ENCODE measurements at places on chromosomes 16 and 17. TPM values are rescaled to one million over a fixed set of nuclear protein-coding genes. Genes with fewer than 3 reads are reported as not detected.

The KRTAP1-5 gene
- total RNA-seq = not detected

The CRHR1 gene
- total RNA-seq = not detected

DNA sequence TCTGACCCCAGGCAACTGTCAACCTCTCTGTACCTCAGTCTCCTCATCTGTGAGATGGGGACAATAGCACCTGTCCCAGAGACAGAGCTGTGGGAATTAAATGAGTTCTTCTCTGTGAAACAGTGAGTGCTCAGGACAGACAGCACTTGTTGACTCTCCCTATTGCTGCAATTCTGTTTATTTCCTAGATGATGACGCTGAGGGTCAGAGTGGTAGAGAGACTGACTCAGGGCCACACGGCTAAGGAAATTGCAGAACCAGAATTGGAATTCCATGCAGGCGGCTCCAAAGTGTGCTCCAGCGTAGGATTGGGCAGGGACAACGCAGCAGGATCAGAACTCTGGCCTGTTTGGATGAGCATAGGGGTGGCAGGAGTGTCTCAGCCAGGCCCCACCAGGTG lies 302.2 kb downstream of the C16orf95 start:
- DNase-seq = no peak

DNA sequence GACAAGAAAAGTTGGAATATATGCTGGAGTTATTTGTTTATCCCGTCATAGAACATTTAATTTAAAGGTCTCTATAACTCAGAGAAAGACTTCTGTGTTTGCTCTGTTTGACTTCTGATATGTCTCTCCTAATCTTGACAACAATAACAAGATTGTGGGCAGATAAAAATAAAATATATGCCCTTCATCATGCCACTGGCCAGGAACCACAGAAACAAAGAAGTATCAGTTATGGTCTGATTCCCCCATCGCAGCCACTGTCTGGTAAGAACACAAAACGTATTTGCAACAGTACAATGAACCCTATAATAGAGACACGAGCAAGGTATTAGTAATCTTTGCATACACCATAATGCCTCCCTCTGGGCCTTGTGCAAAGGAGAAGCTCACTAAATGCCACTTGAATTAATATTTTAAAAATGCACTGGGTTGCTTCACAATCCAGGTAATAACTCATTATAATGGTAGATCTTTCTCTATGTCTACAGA lies 1498.3 kb downstream of the CDH11 start:
- DNase-seq = no peak

- DNase-seq = no peak
Measured at GRCh38 chr17:362721-363120, 10.1 kb upstream of the RPH3AL start.

- no peak for DNase-seq
Measured at GRCh38 chr16:15523092-15523541, 88.7 kb downstream of the BMERB1 start.

GRCh38 chr17:72631568-72631948 lies 460.9 kb downstream of the SLC39A11 start:
- DNase-seq = no peak

- no peak for DNase-seq
Measured at GRCh38 chr16:19722981-19723380, 4.9 kb downstream of the IQCK start.
